ENCODE measurements at places on chromosomes 5 and 9.

DNA sequence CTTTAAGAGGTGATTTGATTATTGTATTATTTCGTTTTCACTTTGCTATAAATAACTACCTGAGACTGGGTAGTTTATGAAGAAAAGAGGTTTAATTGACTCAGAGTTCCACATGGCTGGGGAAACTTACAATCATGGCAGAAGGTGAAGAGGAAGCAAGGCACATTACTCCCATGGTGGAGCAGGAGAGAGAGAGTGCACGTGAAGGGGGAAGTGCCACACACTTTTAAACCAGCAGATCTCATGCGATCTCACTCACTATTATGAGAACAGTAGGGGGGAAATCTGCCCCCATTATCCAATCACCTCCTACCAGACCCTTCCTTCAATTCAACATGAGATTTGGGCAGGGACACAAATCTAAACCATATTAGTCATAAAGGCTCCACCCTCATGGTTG, 36.1 kb upstream of the NDFIP1 start:
- no peak for DNase-seq

- no peak for DNase-seq
Observed at GRCh38 chr9:109906766-109907382, 126.9 kb downstream of the PALM2AKAP2 start.

DNA sequence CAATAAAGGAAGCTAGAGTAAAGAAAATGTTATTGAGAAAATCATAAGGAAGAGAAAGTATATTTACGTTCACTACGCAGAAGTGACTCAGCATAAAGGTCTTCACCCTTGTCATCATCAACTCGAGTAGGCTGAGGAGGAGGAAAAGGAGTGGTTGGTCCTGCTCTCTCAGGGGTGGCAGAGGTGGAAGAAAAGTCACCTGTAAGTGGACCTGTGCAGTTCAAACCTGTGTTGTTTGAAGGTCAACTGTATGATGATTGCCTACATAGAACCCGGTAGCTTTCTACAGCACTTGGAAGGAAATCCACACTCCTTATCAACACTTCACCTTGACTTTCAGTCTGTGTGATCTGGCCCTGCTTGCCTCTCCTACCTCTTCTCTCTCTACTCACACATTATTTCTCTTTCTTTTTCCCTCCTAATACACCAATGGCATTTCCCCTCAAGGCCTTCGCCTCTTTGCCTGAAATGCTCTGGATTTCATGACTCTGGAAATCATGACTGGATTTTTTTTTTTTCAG, 109.3 kb upstream of the CPEB4 start:
- DNase-seq = no peak

DNA sequence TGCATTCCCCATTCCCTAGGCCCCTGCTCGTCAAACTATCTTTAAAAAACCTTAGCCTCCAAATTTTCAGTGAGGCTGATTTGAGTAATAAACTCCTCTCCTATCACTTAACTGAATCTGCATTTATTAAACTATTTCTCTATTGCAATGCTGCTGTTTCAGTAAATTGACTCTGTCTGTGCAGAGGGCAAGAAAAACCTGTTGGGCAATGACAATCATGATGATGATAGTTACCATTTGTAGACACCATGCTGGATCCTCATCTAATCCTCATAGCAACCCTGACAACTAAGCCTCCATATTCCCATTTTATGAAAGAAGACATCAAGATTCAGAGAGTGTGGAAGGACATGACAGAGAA, 212.9 kb downstream of the TRIM32 start:
- DNase-seq = no peak

DNA sequence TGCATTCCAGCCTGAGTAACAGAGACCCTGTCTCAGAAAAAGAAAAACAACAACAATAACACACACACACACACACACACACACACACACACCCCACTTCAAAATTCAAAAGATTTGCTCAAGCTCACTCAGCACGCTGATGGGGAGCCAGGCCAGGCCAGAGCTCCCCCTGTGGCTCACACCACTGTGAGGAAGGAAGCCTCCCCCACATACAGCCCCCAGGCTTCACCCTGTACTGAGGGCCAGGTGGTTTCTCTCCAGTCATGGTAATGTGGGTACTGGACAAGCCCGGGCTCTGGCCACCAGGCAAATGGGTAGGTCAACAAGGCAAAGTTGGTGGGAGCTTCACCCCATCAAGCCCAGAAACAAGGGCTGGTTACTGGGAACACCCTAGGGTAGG, 19.0 kb downstream of the ATOX1 start:
- DNase-seq = no peak

GRCh38 chr9:121744002-121744686, 92.7 kb downstream of the DAB2IP start:
- no peak for DNase-seq

DNA sequence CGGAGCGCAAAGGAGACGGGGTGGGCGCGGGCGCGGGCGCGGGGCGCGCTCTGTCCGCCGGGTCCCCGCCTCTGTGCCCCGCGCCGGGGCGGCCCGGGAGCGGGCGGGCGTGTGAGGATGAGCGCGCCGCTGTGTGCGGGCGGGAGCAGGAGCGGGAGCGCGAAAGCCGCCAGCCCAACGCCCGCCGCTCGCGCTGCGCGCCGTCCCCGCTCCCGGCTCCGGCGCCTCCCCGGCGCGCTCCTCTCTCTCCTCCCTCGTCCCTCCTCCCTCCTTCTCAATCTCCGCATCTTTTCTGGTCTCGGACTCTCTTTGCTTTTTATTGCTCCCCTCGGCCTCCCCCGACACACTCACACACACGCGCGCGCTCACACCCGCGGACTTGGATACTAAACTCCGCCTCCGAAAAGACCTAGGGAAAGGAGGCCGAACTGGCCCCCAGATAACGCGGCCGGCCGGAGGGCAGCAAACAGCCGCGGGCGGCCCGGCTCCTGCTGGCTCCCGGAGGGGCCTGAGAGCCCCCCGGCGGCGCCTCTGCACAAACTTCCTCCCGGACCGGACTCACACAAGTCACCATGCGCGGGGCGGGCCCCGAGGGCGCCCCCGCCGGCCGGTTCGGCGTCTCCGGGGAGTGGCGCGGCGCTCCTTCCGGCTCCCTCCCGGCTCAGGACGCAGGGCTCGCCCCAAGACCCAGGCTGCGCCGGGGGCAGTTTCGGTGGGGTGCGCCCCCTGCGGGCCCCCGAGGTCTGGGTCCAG, at the start of gene FIBCD1:
Gene FIBCD1, minus strand, starts transcription at position 596 of the 753 bp plus-strand sequence. CDS start 640 bp downstream, outside the sequence.
- no peak for DNase-seq

DNA sequence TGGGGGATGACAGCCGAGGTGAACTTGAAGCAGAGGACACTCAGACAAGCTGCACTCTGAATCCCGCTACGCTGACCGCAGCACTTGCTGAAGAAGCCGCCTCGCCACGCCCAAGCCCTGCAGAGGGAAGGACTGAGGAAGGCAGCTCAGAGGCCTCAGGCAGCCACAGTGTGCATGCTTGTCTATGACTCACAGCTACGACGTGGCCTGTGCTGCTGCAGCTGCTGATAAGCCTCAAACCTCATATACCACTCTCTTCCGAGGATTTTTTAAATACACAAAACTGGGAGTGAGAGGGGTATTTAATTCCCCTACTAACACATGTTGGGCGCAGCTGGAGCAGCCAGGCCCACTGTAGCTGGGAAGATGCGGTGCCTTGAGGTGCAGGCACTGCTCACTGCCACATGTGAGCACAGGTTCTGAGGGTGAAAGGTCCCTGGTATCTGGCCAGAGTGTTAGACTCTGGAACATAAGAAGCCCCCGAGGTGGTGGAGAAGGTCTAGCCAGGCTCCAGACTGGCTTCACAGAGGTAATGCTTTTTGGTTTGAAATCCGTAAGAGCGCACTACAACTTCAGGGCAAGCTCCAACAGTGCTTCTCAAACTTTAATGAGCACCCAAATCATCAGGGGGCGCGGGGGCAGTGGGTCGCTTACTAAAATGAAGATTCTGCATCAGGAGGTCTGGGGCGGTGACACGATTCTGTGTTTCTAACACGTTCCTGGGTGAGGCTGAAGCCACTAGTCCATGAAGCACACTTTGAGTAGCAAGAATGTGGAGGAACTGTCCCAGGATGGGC, 196.8 kb downstream of the AUH start:
- peak; percentile 41 for DNase-seq

- no peak for DNase-seq
Observed at GRCh38 chr9:120791161-120791560, 2.1 kb downstream of the FBXW2 start.

DNA sequence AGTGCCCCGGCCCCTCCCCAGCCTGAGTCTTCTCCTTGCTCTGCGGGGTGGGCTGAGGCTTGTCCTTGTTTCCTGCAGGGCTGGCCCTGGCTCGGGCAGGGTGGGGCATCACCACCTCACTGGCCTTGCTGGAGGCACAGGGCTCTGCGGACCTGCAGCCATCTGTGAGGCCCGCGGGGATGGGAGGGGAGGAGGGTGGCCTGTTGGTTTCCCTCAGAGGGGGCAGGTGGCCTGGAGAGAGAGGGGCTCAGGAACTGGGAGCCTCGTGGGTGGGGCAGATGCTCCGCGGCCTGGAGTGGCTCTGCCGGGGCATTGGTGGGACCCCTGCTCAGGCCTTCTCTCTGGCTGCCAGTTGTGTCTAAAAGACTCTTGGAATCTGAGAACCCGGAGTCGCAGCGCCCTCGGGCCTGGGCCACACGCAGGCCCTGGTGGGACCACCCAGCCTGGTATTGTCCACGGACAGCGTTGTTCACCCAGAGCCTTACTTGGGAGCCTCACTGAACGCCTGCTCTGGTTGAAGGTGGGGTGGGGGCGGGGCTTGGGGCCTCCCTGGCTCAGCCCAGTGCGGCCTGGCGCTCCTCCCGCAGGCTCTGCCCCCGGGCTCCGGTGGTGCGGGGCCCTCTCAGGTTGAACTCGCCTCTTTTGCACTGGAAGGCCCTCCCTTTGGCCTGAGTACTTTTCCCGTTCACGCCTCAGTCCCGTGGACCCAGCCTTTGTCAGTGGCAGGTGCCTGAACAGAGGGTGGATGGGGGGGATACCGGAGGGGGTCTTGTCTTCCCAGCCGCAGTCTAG, 111.3 kb downstream of the RXRA start:
- no peak for DNase-seq

DNA sequence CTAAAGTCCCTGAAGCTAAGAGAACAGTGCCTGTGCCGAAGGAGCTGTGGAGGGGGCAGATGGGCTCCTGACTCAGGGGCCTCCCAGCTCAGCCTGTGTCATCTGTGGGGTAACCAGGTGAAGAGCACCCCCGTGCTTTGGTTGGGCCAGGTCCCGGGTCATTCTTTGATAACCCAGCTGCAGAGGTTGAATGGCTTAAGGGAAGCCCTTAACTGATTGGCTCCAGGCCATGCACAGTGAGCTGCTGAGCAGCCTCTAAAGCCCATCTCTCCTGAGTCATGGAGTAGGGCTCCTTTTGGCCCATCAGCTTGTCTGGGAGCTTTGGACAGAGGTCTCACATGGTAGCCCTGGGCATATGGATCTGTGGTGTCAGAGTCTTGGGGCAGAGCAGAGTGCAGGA, 28.7 kb downstream of the COL27A1 start:
- DNase-seq = no peak

- DNase-seq = no peak
Observed at GRCh38 chr5:88190106-88190834, 78.4 kb downstream of the TMEM161B start.

DNA sequence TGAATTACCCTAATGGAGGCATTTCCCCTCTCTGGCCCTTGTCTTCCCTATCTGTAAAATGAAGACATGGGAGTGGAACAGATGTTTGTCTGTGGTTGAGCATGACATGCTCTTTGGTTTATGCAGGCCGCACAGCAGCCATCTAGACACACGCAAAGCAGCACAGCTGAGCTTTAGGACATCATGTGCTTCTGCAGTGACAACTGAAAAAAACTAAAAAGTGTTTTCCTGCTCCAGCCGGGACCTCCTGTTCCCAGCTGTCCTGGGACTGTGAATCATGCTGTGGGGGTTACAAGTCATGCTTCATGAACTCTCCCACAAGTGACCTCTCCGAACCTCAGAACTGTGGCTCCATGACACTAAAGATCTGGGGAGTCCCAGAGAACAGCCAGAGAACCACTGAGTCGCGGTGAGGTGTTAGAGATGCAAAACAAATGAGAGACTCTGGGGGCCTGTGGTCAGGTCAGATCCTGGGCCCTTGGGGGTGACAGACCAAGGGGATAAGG, 1.7 kb downstream of the SMIM3 start:
- DNase-seq = no peak

DNA sequence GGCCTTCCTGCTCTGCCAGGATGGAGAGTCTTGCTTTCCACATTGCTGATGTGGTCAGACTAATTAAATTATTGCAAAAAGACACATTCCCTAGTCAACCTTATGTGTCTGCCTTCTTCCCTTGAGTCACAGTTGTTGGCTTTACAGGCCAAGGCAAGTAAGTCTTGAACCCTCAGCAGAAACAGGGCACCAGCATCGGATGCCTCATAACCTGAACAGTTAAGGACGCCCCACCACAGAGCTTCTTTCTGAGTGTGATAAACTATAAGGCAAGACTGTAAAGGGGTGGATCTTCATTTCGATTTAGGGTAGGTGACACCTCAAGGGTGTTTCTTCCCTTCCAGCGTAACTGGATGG, 670 bp upstream of the KIF2A start:
- no peak for DNase-seq

Data from activated T-helper 1 cell treated with Interleukin-2 at 50 U/mL for 16 hours (primary cell).